B cell (primary cell): ENCODE measurements at places on chromosomes 1 and 21.

DNA sequence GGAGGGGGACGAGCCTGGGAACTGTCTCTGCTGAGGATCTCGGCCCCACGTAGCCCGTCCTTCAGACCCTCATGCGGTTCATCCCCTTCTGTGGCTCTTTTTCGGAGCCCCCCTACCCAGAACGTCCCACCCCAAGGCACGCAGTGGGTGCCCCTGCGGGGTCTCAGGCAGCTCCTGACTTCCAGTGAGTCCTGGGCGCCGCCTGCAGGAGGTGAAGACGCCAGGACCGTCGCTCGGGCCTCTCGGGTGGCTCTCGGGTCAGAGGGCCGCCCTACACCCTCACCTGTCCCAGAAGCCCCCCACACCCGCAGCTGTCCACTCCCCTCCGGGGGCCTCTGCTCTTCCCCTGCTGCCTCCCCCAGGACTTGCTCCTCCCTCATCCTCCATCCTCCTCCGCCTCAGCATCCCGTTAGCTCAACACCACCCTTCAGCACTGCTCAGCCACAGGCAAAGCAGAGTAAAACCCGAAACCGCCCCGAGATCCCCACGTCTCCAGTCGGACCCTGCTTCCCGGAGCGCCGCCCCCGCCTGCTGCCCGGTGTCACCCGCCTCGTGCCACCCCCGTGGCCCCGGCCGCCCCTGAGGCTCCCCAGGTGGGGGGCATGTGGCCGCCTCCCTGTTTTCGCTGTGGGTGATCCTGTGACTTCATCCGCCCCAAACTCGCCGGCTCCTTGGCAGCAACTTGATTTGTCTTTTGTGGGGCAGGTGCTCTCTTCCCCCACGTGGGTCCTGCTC, 13.3 kb upstream of the POFUT2 start:
- no peak for DNase-seq

GRCh38 chr1:247390116-247390791, 25.7 kb upstream of the NLRP3 start:
- DNase-seq, result peak; percentile 93

DNA sequence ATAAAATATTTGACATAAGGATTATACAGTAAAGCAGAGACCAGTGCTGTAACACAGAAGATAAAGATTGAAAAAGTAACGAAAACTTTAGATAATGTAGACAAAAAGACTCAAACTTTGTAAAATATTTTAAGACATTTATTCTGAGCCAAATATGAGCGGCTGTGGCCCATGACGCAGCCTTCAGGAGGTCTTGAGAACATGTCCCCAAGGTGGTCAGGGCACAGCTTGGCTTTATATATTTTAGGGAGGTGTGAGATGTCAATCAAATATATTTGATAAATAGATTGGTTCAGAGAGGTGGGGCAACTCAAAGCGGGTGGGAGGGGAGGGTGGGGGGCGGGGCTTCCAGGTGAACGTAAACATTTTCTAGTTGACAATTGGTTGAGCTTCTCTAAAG, 81.2 kb downstream of the WDR4 start:
- no peak for DNase-seq

DNA sequence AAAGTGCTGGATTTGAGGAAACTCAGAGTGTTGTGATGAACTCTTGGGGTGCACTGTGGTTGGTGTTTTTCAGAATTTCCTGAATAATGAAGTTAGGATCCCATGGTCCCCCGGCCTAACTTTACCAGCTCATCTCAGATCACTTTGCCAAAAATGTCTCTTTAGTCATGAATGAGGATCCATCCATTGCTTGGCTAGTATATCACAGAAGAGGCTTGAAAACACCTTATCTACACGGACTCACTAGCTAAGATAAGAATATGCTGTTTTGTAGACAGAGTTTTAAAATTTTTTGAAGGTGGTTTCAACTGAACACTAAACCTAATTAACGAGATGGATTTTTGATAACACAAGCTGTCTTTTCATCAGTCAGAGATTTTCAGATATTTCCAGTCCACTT, 53.8 kb downstream of the IVNS1ABP start:
- DNase-seq, result no peak

- no peak for DNase-seq
Measured at GRCh38 chr1:181169281-181169865, 80.9 kb downstream of the IER5 start.

DNA sequence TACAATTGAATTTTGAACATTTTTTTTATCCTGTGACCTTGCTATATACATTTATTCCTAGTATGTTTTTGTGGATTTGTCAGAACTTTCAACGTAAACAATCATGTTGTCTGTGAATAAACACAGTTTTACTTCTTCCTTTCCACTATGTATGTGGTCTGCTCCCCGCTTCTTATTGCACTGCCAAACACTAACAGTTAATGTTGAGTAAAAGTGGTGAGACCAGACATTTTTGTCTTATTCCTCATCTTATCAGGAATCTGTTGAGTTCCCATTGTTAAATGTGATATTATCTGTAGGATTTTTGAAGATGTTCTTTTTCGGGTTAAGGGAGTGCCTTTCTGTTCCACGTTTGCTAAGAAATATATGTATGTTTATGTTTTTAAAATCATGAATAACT, 45.9 kb downstream of the CAMSAP2 start:
- DNase-seq, result no peak

DNA sequence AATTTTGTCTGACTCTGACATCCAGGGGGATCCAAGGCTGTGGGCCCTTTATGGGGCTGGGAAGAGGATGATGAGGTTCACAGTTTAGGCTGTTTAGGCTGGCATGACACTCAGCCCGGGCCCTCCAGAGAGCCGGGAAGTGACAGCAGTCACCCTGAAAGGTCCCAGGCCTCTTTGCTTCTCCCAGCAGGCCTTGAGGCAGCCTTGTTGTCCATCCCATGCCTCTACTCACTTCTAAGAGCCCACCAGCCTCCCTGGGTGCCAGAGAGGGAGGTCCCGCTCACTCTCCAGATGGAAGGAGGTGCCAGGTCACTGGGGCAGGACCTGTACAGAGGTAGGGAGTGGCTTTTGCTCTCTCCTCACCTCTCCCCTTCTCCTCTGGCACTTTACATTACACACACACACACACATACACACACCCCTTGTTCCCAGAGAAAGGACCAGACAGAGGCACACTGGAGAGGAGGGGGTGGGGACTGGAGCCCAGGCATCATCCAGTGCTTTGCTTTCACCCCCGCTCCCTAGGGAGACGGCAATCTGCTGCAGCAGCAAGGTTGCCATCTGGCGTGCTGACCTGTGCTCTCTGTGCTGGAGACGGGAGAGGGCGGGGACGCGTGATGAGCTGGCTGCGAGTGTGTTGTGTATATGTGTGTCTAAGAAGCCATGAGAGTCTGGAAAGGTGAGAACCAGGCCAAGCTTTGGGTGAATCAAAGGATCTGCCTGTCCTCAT, 4.6 kb downstream of the KLHDC8A start:
- no peak for DNase-seq

GRCh38 chr1:95572962-95573361, 339.0 kb downstream of the RWDD3 start:
- no peak for DNase-seq

DNA sequence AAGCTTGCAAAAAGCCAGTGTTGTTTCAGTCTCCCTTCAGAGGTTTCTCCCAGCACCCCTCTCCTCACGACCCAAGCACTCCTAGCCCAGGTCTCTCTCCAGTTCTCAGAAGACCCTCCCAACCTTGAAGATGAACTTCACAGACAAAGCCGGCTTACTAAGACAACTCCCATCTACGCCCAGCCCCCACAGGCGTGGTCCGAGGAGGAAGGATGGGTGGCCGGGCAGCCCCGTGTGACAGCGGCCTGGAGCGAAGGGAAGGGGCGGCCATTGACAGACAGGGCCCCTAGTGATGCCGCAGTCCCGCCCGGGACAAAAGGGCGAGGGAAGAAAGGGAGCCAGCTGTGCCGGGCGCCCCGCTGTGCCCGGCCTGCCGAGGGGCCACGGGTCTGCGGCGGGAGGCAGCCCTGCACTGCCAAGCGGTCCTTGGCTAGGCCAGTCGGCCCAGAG, 6.9 kb downstream of the PAX7 start:
- no peak for DNase-seq

DNA sequence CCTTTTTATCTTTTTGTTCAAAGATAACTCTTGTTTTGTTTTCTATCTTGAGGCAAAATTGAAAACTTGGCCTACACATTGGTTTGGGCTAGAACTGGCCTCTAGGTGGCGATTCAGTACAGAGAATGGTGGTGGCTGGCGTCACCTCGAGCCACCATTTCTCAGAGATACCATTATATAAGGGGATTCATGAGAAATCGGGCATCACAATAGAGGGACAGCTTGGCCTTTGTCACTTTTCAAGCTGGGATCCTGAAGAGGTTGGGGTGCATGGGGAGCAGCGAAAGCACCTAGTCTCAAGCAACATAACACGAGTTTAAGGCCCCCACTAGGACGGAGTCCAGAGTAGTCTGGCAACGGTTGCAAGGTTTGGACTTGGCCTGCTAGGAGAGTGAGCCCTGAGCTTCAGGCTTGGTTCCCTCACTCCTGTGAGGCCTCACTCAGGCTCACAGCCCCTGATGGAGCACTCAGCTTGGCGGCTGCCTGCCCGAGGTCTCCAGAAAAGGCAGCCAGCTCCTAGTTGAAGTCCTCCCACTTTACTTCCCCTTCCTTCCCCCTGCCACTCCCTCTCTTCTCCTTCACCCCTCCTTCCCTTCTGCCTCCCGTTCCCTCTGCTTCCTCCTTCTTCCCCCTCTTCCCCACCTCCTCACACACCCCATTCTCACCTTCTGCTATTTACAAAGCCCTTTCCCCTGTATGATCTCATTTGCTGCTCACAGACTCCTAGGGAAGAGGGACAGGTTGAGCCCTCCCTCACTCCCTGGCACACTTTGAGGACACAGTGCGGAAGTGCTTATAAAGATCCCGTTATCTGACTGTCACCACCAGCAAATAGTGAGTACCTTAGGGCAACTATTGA, 67.8 kb downstream of the LRIG2 start:
- peak; percentile 58 for DNase-seq

- DNase-seq, result peak; percentile 44
Measured at GRCh38 chr1:42176902-42177519, 12.5 kb upstream of the GUCA2A start.

DNA sequence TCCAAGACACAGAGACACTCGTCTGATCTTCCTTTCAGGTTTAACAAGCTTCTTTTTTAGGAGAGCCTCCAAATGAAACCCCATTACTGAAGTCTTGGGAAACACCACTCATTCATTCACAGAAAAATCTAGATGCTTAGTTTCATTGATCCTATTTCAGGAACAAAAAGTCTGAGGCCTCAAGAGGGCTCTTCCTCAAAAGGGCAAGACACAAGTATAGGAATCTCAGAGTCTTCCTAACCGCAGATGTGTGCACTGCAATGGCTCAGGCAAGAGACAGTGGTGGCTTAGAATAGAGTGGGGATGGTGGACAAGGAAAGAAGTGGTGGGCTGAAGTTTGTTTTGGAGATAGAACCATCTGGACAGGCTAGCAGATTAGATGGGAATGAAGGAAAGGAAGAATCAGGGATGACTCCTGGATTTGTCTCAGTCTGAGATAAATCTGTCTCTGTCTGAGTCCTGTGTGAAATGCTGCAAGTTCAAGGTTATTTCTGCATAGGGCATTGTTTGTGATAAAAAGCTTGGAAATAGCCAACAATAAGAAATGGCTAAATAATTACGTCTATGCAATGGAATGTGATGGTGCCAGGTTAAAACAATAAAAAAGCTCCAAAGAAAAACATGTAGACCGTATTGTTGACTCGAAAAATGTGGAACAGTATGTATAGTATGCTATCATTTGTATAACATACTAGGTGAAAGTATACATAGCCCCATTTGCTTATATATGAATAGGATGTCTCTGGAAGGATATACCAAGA, 8.9 kb upstream of the CTSE start:
- DNase-seq, result no peak

DNA sequence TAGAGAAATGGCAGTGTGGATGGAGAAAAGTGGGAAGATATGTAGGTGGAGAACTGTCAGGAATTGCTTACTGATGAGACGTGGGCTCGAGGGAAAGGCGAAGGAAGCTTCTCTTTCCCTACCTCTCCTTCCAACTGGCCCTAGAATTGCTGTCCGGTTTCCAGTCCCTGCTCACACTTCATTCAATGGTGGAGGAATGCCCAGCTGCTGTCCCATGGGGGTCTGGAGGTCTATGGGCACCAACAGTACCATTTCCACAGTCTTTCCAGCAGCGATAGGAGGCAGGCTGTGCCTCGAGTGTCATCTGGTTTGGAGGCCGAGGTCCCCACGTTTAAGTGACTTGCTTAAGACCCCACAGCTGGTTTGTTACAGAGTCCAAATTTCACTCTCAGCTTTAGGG, 31.5 kb upstream of the CD1D start:
- peak; percentile 24 for DNase-seq

- no peak for DNase-seq
Measured at GRCh38 chr1:41380195-41380594, 19.0 kb downstream of the FOXO6 start.

DNA sequence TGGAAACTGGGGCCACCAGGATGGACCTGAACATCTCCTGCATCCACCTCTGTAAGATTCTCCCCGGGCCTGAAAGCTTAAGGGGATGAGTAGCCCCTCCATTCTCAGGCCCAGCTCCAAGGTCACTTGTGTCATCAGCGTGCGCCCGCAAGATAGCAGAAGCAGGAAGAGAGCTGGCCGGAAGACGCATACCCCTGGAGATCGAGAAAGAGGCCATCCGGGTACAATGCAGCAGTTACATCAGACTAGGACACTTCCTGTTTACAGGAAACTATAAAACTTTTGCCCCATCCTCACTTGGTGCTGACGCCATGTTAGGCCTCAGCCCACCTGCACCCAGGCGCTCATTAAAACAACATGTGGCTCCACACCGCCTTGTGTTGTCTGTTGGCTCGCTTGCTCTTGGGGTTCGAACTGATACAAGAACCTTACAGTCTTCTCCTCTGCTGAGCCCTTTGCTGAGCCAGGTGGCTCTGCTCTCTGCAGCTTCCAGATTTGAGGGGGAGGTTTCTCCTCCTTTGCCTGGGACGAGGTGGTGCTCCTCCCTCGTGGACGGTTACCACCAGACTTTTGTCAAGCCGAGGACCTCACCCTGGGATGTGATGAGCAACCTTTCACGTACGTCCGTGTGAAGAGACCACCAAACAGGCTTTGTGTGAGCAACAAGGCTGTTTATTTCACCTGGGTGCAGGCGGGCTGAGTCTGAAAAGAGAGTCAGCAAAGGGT, 277.5 kb upstream of the C1orf174 start:
- DNase-seq, result no peak

GRCh38 chr1:186741640-186742039, 61.4 kb upstream of the PTGS2 start:
- DNase-seq, result no peak

- DNase-seq, result no peak
Measured at GRCh38 chr1:89274411-89274857, 1.8 kb upstream of the GBP5 start.

- DNase-seq, result no peak
Measured at GRCh38 chr1:15826810-15827507, 19.5 kb upstream of the UQCRHL start.

DNA sequence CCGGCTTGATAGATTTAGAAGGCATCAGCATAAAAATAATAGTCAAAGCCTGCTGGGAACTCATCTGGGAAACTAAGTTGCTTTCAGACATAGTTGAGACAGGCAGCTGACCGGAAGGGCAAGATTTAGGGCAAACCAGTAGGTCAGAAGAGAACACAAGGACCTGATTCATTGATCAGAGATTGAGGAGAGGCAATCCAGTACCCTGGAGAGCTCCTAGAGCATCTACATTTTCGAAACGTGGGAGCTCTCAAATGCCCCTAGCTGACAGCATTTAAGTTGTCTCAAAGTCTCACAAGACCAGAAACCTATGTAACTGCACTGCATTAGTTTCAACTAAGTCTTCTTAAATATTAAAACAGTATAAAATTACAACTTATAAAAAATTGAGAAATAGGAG, 22.9 kb upstream of the MTF2 start:
- DNase-seq, result no peak
